EH (cell line): ENCODE measurements at places on chromosomes 5 and 9.

DNA sequence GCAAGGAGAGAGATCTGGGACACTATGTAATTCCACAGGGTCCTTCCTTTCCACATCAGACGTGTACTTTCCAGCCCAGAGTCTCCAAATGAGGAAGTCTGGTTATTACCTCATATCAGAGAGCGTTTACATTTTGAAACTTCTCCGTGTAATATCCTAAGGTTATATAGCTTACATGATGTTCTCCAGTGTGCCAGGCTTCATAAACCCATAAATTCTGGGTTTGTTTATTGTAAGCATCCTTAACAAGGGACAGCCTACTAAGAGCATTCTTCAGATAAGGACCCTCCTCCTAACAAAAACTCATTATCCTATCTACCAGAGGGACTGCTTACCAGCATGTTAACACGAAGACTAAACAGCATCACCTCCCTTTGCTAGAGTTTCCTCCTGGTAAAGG is 17.9 kb downstream of the SRFBP1 start:
- no peak for DNase-seq

GRCh38 chr5:139050432-139050831 is 147.7 kb downstream of the SIL1 start:
- DNase-seq, result peak; percentile 20

DNA sequence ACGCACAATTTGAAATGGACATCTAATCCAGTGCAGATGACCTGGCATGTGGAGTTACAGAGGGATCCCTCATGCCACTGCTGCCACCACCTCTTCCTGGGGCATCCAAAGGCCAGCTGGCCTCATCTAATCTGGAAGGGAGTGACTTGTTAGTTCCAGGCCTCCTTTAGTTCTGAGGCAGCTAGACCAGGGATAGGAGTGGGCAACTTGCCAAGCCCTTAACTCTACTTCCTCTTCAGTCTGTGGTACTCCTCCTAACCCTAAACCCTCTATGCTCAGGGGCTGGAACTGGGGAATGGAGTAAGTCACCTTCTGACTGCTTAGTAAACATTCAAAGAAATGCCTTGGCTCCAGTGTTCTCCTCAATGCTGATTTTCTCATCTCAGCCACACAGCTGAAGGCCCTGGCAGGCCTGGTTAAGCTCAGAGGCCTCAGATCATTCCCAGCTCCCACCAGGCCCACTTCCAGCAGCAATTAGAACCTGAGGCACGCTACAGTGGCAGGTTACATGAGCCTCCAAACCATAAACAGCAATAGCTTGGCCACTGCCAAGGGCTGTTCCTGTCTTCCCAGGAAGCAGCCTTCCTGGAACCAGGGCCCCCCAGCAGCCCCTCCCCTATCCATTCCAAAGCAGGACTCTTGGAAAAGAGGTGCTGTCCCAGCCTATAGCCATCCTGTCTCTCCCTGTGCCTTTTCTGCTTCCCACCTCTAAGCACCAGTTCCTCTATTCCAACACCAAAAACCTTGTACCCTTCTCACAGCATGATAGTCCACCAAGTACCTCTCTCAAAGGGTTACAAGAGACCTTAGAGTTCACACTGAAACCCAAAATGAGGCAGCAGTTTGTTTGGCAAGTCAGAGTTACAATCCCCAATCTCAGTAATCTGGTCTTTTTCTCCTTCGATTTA is 2.0 kb downstream of the EIF4EBP3 start:
- peak; percentile 50 for DNase-seq

GRCh38 chr9:7284517-7284916 is 515.1 kb downstream of the DMAC1 start:
- DNase-seq, result no peak

DNA sequence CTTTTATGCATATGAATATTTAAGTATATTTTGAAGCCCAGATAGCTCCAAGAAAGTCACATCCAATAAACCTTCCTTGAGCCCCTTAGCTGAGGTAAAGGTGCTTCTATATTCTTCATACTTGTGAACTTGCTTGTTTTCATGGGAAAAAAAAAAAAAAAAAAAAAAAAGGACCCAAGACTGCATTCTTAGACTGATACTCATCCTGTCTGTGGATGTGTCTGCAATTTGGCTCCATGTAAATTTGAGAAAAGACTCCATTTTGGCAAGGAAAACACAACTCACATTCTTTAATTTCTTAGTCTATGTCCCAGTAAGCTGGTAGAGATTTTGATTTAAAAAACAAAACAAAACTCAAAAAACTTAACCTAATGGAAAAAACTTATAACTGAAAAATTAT is 238.3 kb downstream of the FBXL17 start:
- DNase-seq, result peak; percentile 75

GRCh38 chr9:125549891-125550885 is 156.8 kb downstream of the MAPKAP1 start:
- DNase-seq, result peak; percentile 72

DNA sequence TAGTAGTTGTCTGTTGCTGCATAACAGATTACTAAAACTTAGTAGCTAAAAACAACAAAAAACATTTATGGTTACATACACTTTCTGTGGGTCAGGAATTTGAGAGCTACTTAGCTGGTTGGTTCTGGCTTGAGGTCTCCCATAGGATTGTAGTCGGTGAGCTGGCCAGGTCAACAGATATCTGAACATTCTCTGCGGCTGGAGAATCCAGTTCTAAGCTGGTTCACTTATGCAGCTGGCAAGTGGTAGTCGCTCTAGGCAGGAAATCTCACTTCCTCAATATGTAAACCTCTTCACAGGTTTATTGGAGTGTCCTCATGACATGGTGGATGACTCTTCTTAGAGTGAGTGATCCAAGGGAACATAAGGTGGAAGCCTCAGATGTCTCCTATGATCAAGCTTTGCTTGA is 65.7 kb upstream of the TNFAIP8 start:
- DNase-seq, result peak; percentile 25

- DNase-seq, result no peak
These were observed 423.0 kb upstream of the ZNF608 start for GRCh38 chr5:125169396-125169795.

DNA sequence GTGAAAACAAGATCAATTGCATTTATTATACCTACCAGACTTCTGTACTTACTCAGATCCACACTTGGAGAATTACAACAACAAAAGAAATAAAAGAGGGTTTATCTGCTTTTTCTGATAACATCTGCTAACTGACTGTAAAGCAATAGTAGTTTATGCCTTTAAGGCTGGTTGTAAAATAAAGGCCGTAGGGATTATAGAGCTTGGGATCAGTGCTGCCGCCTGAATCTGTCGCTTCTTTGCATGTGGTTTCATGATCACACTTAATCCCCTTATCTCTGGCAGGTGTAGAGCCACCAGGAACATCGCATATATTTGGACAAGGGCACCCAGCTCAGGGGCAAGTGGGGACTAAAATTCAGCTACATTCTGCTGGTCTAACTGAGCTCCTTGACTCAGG is 146.7 kb downstream of the CCDC192 start:
- DNase-seq, result no peak

- DNase-seq, result no peak
These were observed 7.4 kb upstream of the C5orf46 start for GRCh38 chr5:147913786-147914185.

GRCh38 chr5:169415371-169415770 is 114.4 kb upstream of the SLIT3 start:
- peak; percentile 6 for DNase-seq

- DNase-seq, result no peak
These were observed 61.9 kb downstream of the UBE2R2 start for GRCh38 chr9:33878691-33879366.

- DNase-seq, result peak; percentile 60
These were observed 285.6 kb downstream of the ARHGAP26 start for GRCh38 chr5:143055596-143056338.

DNA sequence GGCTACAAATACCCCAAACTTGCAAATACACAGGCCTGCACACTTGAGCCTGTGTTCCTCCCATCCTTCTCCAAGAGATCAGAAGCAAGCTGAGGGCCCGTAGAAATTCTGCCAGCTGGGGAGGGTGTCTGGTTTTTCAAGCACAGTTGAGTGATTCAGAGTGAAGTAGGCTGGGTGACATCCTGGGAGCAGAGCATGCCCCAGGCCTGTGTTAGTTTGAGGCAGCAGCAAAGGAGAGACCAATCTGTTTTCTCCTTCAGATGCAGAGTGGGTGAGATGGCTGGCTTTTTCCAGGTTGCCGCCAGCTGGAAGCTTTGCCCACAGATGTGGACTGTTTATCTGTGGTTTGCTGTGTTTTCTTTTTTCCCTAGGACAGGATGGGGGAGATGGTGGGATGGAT is 63.1 kb downstream of the RCL1 start:
- peak; percentile 80 for DNase-seq

GRCh38 chr5:132176521-132176945 is 51.1 kb downstream of the P4HA2 start:
- DNase-seq, result no peak

GRCh38 chr9:71271602-71272001 is 150.2 kb upstream of the TRPM3 start:
- no peak for DNase-seq

DNA sequence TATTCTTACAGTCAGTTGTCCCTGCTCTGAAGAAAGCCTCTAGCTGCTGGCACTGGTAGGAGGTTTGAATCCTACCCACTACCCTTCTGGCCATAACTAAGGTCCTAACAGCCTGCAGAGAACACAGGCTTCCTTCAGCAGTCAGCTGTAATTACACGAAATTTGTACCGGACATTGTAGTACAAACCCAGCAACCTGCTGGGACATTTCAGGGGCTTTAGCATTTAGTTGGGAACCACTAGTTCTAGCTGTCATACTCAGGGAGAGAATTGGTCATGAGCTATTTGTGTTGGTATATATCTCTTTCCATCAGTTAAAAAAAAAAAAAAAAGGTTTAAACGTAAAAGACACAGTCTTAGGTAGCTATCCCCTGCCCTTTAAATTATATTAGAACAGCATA is 1070.2 kb upstream of the DMAC1 start:
- no peak for DNase-seq

DNA sequence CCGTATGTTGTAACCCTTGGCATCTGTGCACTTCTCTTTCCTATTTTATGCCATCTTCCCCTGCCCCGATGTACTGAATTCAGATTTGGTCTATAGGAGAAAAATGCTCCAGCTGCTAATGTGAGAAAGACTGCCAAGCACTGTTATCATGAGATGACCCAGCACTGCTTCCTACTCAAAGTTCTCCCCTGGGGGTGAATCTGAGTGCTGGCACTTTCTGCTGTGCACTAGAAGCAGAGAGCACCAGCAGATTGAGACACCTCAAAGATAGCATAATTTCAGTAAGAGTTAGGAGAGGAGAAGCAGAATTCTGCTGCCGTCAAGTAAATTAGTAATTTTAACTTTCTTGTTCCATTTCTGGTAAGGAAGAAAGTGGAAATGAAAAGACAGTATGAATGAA is 92.8 kb upstream of the ACOT12 start:
- DNase-seq, result no peak

- no peak for DNase-seq
These were observed 580.6 kb downstream of the PTPRD start for GRCh38 chr9:10032166-10032565.

DNA sequence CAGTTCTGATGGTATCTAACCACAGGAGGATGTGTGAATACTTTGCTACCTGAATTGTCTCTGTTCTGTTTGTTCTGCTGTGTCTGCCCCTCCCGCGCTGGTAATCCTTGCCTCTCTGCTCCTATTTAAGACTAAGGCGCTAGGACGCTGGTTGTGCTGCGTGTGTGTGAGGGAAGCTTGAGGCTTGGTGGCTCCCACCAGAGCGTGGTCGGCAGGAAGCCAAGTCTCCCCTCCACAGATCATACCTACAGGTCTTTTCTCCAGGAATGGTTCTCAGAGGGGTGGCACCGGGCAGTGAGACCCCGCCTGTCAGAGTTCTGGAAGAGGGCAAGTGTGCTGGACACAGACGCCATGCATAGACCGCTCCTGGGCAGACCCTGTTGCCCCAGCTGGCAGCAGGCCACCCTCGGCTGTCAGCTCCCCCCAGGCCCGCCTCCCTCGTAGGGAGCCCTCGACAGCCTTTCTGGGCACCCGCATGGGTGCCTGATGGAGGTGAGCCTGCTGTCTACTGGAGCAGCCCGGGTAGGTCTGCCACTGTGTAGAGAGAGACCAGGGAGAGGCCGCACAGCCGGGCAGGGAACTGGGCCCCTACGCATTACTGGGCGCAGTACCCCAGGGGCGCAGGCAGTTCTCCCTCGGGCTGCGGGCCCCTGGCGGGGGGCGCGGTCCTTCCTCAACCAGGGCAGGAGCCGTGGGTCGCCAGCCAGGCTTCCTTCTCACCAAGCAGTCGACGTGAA is 53.4 kb upstream of the ROR2 start:
- no peak for DNase-seq

DNA sequence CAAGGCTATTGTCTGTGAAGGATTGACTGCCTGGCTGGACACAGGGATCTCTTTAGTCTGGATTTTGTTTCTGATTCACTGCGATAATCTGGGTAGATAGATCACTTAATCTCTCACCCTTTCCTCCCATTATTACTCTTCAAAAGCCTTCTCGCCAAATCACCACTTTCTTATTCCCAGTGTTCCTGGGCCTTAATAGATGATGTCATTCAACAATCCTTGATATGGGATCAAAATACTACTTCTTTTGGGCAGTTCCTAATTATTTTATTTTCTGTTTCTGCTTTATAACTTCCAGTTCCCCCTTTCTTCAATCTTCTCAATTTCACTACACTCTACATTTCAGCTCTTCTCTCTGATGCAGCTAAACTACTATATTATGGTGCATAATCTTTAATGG is 6.8 kb upstream of the CRHBP start:
- DNase-seq, result no peak

DNA sequence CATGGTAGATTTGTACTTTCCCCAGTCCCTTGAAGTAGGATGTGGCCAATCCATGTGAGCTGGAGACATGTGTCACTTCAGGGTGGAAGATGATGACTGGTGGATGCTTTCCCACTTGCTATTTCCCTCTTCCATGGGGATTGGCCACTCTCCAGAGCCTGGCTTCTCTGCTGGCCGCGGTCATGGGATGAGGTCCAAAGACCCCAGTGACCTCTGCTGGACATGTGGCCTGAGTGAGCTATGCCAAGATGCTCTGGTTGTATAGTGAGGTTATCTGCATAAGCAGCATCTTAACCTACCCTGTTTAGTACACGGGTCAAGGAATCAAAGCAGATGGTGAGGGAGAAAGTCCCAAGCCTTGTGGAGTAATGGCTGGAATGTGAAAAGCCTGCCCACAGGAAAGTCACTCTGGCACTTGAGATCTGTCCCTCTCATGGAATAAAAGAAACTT is 47.1 kb downstream of the SH3PXD2B start:
- DNase-seq, result peak; percentile 56

- no peak for DNase-seq
These were observed 522.7 kb upstream of the CLINT1 start for GRCh38 chr5:158381614-158382160.

DNA sequence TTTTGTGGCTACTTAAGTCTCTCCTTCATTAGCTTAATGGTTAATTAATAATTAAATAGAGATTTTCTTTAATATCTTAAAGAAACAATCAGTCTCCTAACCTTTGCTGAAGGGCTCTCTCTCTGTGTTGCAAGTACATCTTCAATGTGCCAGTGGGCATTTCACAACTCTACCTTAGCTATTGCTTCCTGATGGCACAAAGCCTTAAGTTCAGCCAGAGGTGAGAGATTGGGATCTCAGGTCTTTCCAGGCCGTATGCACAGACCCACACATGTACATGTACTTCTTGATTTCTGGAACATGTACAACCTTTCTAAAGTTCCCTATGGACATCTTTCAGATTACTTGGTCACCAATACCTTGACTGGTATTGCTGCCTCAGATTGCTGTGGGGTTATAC is 8.9 kb upstream of the ITGA1 start:
- no peak for DNase-seq

GRCh38 chr9:88776717-88777497 is 214.4 kb upstream of the S1PR3 start:
- peak; percentile 91 for DNase-seq
